Right ventricle myocardium inferior (tissue), 1 donor: ENCODE measurements at places on chromosomes 2 and 18.

DNA sequence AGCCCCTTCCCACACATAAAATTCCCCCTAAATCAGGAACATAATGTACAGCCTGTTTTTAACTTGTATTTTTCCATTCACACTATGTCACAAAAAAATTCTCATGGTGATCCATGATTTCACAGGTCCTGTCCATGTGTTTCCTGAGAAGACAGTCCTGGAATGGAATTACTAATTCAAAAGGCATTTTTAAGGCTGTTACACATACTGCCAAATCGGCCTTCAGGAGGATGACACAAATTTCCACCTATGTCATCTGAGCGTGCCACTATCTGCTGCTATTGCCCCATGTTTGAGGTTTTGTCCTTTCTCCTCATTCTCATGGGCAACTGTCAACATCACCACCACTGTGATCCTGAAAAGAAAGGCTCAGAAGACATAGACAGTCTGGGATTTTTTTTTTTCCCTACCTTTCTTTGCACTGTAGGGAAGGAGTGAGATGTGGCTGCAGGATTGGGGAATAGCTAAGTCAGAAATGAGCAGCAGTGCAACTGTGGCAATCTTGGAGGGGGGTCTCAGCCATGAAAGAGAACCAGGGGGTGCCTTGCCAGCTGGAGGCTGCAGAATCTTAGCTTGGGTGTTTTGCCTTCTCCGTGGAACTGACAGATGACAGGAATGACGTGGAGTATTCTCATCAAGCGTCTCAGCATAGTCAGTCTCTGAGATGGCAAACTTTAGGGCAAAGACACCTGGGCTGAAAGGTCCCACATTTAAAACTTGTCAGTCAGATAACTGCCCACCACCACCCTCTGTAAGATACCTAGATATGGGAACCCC lies 73.4 kb downstream of the MARCHF4 start:
- no peak for DNase-seq

DNA sequence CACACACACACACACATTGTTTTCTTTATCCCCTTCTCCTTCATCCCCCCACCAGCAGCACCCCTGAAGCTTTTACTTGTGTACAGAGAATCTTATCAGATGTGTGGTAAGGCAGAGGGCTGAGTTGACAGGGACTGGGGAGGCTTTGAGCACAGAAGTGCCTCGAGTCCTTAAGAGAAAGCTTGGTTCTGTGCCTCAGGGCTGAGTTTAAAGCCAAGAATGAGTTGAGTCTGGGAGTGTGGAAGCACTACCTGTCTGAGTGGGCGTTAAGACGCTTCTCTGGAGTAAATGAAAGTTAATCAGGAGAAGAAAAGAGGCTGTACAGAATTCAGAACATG lies 2.7 kb downstream of the ID2 start:
- no peak for DNase-seq

DNA sequence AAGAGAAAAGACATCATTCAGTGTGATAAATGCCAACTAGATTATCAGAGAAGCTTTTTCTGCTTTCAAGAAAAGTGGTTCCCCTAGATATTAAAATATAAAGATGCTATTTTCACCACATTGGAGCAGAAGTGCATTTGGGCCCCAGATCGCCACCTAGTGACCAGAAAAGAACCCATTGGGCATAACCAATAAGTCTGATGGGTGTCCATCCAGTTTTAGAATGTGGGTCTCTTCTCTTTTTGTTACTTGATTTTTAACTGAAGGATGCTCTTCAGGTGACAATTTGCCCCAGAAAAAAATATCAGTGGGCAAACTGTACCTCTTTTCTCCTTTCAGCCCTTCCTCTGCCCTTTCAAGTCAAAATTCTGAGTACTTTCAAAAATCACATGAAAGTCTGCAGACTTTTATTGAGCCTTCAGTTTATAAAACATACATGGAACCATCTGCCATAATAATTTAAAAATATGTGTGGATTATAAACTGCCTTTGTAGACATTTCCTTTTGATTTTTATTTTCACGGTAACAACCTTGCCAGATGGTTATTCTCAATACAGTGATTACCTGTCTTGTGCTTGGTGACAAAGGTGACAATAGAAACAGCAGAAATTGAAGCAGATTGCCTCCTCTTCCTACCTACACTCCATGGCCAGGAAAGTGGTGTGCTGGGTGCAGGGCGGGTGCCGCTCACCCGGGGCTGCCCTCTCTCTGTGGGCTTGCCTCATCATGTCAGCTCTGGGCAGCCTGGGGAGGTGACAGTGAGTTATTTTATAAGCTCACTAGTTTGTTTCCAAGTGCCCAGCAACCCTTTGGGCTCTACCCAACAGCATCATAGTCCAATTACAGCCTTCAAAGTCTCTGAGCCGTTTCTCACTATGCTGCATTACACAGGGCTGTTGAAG lies 124.5 kb downstream of the DCDC2C start:
- DNase-seq = peak; percentile 59

- no peak for DNase-seq
Observed at GRCh38 chr2:136308611-136309010, 190.7 kb upstream of the CXCR4 start.

- no peak for DNase-seq
Observed at GRCh38 chr2:42045848-42046748, 1.7 kb upstream of the PKDCC start.

GRCh38 chr2:158658396-158658795 lies 136.7 kb upstream of the DAPL1 start:
- DNase-seq = no peak

DNA sequence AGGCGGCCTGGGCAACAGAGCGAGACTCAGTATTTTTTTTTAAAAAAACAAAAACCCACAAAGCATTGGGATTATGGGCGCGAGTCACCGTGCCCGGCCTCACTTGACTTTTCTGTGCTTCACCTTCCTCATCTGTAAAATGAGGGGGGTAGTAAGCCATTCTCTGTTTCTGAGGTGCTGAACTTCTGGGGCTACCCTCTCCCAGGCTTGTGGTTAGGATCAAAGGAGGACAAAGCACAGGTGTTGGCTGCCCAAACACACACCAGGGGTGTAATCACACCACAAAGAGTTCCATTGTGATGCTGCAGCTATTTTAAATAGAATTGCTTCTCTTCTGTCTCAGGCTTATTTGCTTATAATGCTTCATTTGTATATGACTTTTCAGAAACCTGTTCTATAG lies 35.8 kb upstream of the INHBB start:
- no peak for DNase-seq

- no peak for DNase-seq
Observed at GRCh38 chr2:168526641-168527040, 70.6 kb downstream of the CERS6 start.

GRCh38 chr18:9177466-9177865 lies 40.9 kb downstream of the ANKRD12 start:
- no peak for DNase-seq

- no peak for DNase-seq
Observed at GRCh38 chr2:241160318-241160717, 10.1 kb downstream of the PPP1R7 start.

- no peak for DNase-seq
Observed at GRCh38 chr18:57806978-57807285, 3.8 kb upstream of the ATP8B1 start.

- DNase-seq = no peak
Observed at GRCh38 chr2:65576861-65577601, 144.6 kb upstream of the SPRED2 start.

- DNase-seq = no peak
Observed at GRCh38 chr2:237053066-237053465, 32.6 kb upstream of the COPS8 start.

DNA sequence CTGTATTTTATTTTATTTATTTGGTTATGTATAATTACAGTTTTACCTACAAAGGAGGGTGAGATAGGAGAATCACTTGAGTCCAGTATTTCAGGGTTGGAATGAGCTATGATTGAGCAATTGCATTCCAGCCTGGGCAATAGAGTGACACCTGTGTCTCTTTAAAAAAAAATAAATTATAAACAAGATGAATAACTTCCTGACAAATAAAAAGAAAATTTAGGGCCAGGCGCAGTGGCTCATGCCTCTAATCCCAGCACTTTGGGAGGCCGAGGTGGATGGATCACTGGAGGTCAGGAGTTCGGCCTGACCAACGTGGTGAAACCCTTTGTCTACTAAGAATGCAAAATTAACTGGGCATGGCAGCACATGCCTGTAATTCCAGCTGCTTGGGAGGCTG lies 17.3 kb downstream of the MTA3 start:
- no peak for DNase-seq

DNA sequence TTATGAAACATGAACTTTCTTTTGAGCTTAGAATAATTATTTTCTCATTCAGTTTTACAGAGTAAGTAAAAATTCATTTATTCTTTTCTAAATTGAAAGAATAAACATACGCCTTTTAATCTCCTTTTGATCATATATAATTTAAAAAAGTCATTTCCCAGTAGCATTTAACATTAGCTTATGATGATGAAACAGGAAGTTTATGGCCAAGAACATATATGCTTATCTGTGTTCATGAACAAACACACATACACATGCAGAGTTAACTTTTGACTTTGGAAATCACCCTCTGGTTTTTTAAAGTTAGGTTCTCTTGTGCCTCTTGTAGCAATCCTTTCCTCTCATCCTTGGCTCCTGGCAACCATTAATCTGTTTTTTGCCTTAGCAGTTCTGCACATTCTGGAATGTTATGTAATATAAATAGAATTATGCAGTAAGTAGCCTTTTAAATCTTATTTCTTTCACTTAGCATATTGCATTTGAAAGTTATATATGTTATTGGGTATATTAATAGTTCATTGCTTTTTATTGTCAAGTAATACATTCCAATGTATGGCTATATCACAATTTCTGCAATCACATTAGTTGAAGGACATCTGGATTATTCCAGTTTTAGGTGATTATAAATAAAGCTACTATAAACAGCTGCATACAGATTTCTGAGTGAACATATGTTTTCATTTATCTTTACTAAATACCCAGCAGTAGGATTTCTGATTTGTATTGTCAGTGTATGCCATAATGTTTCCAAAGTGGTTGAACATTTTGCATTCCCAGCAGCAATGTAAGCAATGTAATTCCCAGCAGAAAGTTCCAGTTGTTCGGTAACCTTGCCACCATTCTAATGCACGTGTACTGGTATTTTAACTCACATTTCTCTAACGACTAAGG lies 210.3 kb downstream of the ZRANB3 start:
- no peak for DNase-seq

DNA sequence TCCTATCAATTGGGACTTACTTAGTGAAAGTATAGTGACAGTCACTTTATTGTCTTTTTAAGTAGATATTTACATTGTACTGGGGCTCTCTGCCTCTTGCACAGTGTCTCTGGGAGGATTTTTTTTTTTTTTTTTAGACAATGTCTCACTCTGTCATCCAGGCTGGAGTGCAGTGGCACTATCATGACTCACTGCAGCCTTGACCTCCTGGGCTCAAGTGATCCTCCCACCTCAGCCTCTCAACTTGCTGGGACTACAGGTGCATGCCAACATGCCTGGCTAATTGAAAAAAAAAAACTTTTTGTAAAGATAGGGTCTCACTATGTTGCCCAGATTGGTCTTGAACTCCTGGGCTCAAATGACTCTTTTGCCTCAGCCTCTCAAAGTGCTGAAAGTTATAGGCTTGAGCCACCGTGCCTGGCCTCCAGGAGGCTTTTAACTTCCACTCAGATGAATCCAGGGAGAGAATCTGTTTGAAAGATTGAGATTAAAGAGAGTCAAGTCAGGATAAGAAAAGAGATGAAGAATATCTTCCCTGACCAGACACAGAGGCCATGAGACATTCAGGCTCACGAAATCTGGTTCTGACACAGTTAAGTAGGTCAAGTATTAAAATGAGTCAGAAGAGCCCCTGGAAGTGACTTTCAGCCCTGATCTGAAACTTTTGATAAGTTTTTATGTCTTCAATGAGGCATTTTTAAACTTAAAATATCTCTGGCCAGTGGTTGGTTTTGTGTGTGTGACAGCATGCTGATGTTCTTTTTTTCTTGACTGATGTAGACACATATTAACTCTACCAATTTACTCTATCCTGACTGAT lies 18.3 kb downstream of the ARHGEF33 start:
- DNase-seq = no peak

- no peak for DNase-seq
Observed at GRCh38 chr18:62420513-62421209, 95.6 kb downstream of the TNFRSF11A start.

GRCh38 chr18:55287935-55288868 lies 299.8 kb downstream of the TCF4 start:
- DNase-seq = no peak

- DNase-seq = no peak
Observed at GRCh38 chr2:107132070-107132469, 246.1 kb upstream of the ST6GAL2 start.

GRCh38 chr2:142791335-142791734 lies 86.1 kb upstream of the KYNU start:
- no peak for DNase-seq

GRCh38 chr2:127106457-127106990 lies 430 bp downstream of the BIN1 start:
- no peak for DNase-seq

DNA sequence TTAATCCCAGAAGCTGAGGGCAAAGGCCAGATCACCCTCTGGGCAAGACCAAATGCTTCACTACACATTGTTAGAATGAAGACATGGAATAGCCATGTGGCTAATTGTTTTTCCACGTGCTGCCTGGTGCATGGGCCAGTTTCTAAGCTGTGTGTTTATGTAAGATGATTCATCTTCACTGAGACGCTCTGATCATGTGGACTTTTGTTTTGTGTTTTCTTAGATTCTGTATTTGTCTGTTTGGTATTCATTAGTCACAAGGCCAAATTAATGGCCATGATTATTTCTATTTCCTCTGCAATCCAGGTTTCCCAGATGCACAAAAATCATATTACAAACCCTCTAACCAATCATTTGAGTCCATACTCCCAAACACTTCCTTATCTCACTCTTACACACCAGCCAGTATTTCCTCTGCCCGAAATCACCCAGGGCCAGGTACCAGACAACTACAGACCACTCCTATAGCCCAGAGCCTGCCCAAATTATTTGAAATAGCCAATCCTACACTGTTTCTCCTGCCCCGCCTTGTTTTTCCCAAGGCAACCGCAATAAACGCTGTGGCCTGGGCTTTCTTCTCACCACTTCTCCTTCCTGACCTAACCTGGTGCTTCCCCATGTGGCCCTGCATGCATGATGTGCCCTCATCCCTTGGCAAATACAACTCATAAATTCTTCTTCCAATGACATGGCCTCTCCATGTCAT lies 94.2 kb upstream of the SP3 start:
- no peak for DNase-seq

DNA sequence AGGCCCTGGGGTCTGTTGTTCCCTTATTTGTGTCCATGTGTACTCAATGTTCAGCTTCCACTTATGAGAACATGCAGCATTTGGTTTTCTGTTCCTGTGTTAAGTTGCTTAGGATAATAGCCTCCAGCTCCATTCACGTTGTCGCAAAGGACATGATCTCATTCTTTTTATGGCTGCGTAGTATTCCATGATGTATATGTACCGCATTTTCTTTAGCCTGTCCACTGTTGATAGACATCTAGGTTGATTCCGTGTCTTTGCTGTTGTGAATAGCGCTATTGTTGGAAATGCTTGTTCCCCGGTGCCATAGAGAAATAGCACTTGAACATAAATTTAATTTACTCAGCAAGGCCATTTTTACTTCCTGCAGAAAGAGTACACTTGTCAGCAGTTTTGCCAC lies 51.3 kb upstream of the EPAS1 start:
- DNase-seq = no peak

GRCh38 chr2:237405605-237406004 lies 8.4 kb downstream of the COL6A3 start:
- DNase-seq = no peak

- no peak for DNase-seq
Observed at GRCh38 chr2:73925853-73926492, 707 bp upstream of the DGUOK start.

GRCh38 chr2:18799397-18799796 lies 210.0 kb upstream of the NT5C1B start:
- DNase-seq = no peak

GRCh38 chr2:180753809-180754761 lies 226.3 kb upstream of the UBE2E3 start:
- DNase-seq = no peak
